ENCODE measurements at places on chromosomes 6 and 20.

DNA sequence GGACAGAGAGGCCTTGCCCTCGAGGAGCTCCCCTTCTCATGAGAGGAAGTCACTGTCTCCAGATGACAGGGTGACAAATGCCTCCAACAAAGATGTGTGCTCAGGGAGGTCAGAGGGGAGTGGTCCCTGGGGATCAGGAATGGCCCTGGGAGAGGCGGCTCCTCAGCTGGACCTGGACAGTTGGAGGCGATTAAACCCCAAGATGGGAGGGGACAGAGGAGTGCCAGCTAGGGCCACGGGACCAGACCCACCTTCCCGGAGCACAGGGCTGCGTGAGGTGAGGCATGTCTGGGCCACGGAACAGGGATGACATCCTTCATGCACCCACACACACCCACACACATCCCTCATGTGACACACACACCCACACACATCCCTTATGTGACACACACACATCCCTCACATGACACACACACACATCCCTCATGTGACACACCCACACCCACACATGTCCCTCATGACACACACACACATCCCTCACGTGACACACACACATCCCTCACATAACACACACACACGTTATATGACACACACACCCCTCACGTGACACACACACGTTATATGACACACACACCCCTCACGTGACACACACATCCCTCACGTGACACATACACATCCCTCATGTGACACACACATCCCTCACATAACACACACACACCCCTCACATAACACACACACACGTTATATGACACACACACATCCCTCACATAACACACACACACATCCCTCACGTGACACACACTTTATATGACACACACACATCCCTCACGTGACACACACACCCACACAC, 57.4 kb upstream of the SLCO4A1 start:
- DNase-seq, result no peak

- DNase-seq, result no peak
Measured at GRCh38 chr6:167089243-167090142, 33.4 kb upstream of the CCR6 start.

DNA sequence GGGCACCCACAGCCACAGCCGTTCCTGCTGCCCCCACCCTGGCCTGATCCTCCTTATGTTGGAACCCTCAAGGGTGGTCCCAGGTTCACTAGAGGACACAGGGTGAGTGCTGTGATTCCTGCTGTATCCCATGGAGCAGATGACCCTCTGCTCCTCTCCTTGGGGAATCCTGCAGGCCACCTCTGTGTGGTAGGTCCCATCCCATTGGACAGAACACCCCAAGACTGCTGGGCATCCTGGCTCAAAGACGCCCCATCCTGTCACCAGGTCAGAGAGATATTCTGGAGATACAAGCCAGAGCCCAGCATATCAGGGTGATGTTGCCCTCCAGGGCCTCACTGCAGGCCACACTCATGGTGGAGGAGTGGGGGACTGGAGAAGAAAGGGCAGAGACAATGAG, 28.4 kb downstream of the HLA-A start:
- DNase-seq, result no peak

GRCh38 chr6:55798571-55798970, 76.8 kb downstream of the BMP5 start:
- no peak for DNase-seq
